ENCODE measurements at places on chromosomes 3 and 15.

- no peak for DNase-seq
Measured at GRCh38 chr3:58206406-58207011, 4.3 kb downstream of the DNASE1L3 start.

- DNase-seq = peak; percentile 20
Measured at GRCh38 chr15:31400222-31400927, 73.7 kb downstream of the KLF13 start.

- DNase-seq = no peak
Measured at GRCh38 chr3:43025423-43025822, 46.3 kb downstream of the GASK1A start.

DNA sequence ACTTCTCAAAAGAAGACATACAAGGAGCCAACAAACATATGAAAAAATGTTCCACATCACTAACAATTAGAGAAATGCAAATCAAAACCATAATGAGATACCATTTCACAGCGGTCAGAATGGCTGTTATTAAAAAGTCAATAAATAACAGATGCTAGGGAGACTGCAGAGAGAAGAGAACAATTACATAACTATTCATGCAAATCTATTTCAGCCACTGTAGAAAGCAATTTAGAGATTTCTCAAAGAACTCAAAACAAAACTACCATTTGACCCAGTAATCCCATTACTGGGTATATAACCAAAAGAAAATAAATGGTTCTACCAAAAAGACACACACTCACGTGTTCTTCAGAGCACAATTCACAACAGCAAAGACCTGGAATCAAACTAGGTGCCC is 116.3 kb downstream of the VPS13C start:
- no peak for DNase-seq

DNA sequence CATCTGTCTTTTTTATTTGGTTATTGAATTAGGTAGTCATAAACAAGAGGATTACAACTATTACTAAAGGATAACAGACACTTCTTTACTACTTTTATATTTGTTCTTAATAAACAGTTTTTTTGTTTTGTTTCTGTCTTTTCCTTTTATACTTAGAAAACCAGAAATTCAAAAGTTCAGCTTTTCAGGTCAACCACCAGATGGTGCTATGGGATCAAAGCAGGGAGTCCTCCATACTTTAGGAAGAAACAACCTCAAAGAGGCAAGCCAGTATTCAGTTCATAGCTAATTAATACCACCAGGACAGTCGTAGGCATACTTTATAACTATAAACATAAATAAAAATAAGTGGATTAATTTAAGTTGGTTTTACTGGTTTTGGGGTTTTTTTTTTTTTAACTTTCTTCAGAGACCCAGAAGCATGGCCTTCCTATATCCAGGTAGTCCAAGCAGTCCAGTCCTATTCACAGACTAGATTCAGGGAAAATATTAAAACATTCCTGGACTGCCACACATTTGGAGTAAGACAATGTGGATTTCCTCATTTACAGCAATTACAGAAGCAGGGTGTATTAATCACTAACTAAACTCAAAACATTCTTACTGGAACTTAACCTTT is 16.0 kb upstream of the EID1 start:
- DNase-seq = peak; percentile 59

GRCh38 chr15:57619746-57620145 is 28.0 kb downstream of the MYZAP start:
- DNase-seq = no peak

- no peak for DNase-seq
Measured at GRCh38 chr3:98690876-98691275, 72.3 kb upstream of the ST3GAL6 start.

DNA sequence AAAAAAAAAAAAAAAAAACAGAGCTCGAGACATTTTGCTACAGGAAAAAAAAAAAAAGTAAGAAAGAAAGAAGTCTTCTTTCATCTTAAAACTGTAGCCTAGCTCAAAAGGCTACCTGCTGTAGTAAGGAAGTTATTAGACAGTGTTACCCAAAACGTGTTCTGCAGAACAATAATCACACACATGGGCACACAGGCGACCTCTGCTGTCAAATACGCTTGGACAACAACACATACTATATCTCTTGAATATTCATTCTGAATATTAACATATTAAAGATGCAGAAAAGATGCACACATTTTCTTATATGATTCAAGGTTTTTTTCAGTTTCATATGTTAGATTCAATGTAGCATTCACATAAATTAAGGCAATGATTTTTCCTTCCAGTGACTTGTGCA is 215.8 kb downstream of the ROBO1 start:
- no peak for DNase-seq

- DNase-seq = no peak
Measured at GRCh38 chr3:59800481-59800880, 750.7 kb upstream of the CFAP20DC start.

GRCh38 chr3:28502397-28502937 is 153.8 kb upstream of the AZI2 start:
- no peak for DNase-seq

DNA sequence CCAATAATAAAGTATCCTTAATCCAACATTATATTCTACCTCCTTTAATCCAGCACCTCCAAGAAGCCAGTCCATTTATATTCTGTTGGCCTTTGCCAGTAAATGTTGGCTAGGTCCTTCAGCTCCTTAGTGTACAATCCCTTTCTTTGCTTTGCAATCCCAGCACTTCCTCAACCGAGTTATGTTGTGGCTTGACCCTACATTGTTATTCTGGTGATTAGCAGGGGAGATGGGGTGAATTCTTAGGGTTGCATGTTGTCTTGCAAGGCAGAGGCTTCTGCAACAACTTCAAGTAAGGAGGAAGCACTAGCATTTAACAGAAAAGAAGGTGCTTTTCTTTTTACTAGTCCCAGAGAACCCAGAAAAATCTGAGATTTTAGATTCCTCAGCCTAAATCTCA is 127.2 kb downstream of the CD47 start:
- no peak for DNase-seq

DNA sequence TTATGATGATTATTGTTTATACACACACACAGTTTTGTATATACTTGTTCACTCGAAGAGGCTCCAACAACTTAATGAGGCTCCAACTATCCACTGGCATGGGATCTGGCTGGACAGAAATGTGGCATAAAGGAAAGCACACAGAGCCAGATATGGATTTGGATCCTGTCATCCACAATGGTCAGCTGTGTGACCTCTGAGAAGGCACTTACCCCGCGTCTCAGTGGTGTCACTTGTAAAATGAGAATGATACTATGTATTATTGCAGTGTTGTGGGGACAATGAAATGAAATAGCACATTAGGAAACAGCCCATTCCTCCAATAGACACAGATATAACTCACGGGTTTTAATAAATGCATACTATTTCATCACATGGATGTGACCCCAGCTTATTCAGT is 42.2 kb downstream of the PDZRN3 start:
- DNase-seq = no peak
